Activated CD8-positive, alpha-beta T cell treated with anti-CD3 and anti-CD28 coated beads for 36 hours (primary cell): ENCODE measurements at places on chromosomes 6 and 20.
A peak's percentile ranks its signal among the peaks of the same experiment; 100 is the strongest.

DNA sequence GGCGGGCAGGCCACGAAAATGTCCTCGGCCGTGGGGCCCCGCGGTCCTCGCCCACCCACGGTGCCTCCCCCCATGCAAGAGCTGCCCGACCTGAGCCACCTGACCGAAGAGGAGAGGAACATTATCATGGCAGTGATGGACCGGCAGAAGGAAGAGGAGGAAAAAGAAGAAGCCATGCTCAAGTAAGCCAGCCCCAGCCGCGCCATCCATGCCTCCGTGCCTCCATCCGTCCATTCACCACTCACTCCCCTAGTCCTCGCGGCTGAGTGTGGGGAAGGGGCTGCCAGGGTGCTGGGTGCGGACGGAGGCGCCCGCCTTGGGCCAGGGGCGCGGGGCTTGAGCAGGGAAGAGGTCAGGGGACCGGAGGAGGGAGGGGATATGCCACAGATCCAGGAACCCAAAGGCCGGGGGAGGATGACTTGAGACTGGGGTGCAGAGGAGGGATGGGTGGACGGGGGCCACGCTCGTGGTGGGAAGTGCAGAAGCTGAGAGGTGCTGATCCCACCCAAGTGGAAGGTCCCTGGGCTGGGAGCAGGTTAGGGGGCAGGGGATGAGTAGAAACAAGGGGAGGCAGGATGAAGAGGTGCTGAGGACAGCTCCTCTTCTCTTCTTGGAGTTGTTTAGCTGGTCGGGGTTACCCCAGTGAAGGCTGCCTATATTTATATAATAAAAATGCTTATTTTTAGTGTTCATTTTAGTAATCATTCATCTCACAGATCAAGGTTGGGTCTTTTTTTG lies 825 bp downstream of the RIMS1 start:
- DNase-seq = no peak

DNA sequence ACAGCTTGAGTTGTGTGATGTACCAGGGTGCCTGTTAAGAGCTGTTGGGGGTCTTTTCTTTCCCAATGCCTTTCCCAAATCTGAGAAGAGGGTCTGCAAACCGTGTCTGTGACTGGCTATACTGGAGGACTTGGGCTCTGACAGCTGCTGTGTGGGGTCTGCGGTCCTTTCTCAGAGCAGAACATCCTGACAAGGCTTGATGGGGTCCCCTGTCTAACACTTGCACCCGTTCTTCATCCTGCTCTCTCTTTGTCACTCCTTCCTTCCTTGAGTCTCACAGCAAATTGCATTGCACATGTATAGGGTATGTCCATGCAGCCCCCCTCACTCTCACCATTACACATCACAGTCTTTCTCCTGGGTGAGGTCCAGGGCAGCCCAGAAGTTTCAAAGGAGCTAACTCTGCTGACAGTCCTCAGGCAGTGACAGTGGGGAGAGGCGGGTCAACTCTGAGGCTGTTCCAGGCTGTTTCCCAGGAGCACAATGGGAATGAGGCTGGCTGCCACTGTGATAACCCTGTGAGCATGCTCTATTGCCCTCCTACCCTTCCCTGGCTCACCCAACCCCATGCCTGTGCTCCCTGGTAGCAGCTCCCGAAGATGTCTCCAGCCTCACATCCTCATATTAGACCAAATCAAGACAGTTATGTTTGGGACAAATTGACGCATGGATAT lies 163.2 kb upstream of the GGTLC1 start:
- no peak for DNase-seq

- no peak for DNase-seq
Observed at GRCh38 chr6:114569669-114570068, 226.8 kb upstream of the HS3ST5 start.

- no peak for DNase-seq
Observed at GRCh38 chr6:9121549-9121948, 686.2 kb upstream of the SLC35B3 start.

DNA sequence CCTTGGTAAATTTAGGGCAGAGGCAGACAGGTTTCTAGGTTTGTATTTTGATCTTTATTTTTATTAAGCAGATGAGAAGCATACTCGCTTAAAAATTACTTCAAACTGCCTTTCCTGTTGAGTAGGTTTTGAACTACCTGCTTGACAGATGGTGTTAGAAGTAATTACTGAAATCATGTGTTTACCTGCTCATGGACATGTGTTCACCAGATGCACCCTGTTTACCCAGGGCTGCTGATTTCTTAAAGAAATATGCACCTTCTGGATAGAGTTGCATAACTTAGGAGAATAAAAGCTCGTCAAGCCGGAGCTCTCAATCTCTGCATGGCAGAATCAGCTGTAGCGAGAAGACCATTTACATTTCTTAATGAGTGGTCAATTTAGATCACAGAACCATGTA lies 165.1 kb downstream of the CDKAL1 start:
- no peak for DNase-seq

DNA sequence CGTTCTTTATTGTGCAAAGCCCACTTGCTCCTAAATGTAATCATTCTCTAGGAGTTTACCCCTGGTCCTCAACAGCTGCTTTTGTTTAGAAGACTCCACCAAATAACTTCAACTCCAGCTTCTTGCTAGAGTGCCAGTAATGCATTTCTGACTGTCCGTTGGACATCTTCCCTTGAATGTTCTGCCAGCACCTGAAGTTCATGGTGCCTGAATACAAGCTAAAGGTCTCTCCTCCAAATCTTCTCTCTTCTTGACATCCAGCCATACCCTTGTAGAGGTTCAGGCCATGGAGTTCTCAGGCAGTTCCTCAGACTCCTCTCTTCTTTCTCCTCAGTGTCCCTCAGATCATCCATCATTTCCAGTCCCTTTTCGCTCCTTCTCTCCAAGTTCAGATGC lies 21.7 kb downstream of the PHACTR2 start:
- no peak for DNase-seq

GRCh38 chr6:167826230-167826895 lies 348 bp upstream of the AFDN start:
- DNase-seq = peak; percentile 61

DNA sequence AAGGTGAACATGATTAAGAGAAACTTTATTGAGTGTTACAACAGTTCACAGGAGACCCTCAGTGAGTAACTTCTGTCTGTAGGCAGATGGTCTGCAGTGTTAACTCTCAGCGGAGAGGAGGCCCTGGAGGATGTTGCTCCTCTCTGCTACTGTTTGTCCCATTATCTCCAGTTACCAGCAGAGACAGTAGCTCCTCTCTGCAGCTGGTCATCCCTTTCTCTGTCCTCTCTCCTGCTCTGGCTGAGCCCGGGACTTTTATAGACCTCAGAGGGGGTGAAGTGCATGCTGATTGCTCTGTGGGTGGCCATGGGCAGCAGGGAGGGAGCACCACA lies 5.7 kb downstream of the GTSF1L start:
- DNase-seq = no peak

- DNase-seq = no peak
Observed at GRCh38 chr6:148831531-148831930, 84.7 kb downstream of the UST start.

DNA sequence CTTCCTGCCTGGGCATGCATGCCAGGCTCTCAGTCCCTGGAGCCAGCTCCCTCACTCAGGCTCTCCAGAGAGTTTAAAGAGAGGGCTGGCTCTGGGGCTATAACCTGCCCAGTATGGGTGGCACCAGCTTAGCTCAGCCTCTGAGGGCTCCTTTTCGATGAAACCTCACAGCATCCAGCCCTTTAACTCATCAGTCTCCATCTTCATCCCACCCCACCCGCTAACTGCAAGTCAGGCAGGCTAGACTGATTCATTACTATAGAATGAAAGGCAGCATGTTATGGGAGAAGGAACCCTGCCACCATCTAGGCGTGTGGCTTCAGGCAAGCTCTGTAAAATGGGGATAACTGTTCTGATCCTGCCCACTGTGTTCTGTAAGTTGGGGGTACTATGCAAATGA lies 53.5 kb downstream of the RAB44 start:
- DNase-seq = no peak

DNA sequence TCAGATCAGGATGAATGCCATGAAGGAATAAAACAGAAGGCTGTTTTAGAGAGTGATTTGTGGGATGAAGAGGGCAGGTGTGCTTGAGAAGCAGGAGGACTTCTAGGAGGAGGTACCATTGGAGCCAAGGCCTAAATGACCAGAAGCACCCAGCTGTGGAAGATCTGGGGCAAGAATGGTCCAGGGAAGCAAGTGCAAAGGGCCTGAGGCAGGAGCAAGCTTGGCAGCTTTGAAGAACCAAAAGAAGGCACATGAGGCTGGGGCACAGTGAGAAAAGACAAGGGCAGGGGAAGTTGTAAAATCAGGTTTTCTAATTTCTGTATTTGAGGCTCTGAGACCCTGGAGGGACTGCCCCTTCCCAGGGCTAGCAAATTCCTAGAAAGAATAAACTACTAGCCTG lies 9.8 kb downstream of the SLC13A3 start:
- DNase-seq = no peak

DNA sequence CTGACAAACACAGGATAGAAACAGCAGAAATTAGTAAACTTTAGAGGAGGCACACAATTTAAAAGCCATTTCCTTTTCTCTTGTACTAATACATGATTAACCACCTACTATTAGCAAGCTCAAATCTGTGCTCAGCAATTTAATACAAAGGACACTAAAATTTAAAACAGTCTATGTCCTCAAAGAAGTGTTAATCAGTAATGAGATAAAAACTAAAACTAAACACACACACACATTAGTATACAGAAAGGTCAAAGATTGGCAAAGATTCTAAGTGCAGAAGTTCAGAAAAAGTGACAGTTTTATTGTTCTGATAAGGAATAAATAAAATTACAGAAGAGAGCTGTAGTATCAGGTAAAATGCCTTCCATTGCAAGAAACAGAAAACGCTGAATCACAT lies 73.9 kb upstream of the RUNX2 start:
- no peak for DNase-seq
